Putamen (tissue), 1 donor: ENCODE measurements at places on chromosomes 3 and 15.
A peak's percentile ranks its signal among the peaks of the same experiment; 100 is the strongest.

GRCh38 chr3:150396491-150396890, 11.6 kb upstream of the TSC22D2 start:
- DNase-seq = no peak

- no peak for DNase-seq
Observed at GRCh38 chr3:114456742-114457141, 162.9 kb downstream of the TIGIT start.

GRCh38 chr15:62832231-62832630, 210.3 kb upstream of the TPM1 start:
- DNase-seq = no peak

- no peak for DNase-seq
Observed at GRCh38 chr15:67082007-67082536, 16.7 kb downstream of the SMAD3 start.

DNA sequence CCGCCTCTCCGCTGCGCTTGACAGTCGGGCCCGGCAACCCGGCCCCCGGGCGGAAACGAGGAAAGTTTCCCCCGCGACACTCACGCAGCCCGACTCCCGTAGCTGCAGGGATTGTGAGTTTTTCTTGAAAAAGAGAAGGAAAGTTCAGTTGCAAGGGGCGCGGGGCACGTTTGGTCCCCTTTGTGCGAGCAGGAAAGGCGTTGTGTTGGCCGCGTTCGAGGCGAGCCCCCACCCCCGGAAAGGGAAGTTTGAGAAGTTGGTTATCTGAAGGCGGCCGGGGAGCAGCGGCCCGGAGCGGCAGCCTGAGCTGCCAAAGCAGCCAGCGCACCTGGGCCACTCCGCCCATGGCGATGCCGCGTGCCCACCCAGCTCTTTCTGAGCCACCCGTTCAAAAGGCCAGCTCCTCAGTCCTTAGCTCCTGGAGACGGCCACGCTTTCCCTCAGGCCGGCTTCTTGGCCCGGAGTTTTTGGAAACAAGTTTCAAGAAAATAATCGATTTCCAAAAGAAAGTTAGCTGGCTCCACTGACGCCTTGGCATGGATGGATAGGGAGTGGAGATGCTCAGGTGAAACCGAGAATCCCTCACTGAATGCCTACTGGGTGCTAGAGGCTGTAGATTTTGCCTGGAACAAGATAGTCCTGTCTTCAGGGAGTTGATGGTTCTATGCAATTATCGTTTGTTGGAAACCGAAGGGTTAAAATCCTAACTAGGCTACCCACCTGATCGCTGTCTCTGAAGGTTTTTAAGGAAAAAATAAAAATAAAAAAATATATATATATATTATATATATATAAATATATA, 832 bp downstream of the TGFBR2 start:
- no peak for DNase-seq

- DNase-seq = no peak
Observed at GRCh38 chr3:189166321-189166720, 5.5 kb upstream of the TPRG1 start.

- DNase-seq = no peak
Observed at GRCh38 chr15:63986751-63987341, 59.4 kb downstream of the DAPK2 start.

DNA sequence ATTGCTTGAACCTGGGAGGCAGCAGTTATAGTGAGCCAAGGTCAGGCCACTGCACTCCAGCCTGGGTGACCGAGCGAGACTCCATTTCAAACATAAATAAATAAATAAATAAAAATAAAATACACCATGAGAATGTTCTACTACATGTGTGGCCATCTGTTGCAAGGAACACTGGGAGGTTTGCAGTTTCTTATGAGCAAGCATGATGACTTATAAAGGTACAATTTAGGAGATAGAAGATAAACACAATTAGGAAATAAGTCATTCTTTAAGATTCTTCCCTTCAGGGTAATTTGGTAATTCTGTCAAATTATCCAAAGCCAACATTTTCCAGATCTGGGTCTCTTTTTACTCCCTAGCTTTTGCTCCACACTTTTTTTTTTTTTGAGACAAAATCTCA, 13.4 kb downstream of the HTR3C start:
- no peak for DNase-seq

GRCh38 chr3:164397462-164397861, 680.8 kb downstream of the SI start:
- no peak for DNase-seq

DNA sequence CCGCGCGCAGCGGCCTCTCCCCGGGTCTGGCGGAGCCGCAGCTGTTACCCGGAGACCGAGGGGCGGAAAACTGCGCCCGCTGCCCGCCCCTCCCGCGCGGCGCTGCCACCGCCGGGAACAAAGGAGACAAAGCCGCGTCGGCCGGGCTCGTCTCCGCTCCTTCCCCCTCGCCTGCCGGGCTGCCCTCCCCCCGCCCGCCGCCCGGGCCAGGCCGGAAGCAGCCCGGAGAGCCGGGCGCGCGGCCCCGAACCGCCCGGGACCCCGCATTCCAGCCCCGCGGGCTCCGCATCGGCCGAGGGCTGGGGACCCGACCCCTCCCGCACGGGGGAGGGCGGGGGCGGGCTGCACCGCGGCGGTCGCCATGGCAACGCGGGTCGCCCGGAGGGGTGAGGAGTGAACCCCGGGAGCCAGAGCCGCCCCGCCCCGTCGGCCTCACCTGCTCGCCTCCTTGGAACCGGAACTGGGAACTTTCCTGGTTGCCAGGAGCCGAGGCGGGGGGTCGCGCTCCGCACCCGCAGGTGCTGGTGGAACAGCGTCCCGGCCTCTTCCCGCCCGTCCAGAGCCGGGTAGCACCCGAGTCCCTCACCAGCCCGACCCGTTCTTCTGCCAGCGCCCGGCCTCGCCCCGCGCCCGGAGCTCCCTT, 448 bp downstream of the PLXNB1 start:
- peak; percentile 84 for DNase-seq

GRCh38 chr3:32401556-32402081, 10.0 kb downstream of the CMTM7 start:
- peak; percentile 58 for DNase-seq

- DNase-seq = no peak
Observed at GRCh38 chr15:96160269-96160668, 170.2 kb upstream of the NR2F2 start.

DNA sequence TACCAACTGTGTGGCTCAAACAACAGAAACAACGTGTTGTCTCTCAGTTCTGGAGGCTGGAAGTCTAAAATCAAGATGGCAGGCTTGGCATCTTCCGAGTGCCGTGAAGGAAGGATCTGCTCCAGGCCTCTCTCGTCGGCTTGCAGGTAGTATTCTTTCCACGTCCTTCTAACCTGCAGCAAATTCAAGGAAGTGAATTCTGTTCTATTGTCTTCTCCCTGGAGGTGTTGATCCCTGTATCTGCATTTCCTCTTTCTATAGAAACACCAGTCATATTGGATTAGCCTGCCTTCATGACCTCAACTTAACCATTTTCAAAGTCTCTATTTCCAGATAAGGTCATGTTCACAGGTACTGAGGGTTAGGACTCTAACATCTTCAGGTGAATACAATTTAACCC, 512.1 kb downstream of the GABRG3 start:
- no peak for DNase-seq

DNA sequence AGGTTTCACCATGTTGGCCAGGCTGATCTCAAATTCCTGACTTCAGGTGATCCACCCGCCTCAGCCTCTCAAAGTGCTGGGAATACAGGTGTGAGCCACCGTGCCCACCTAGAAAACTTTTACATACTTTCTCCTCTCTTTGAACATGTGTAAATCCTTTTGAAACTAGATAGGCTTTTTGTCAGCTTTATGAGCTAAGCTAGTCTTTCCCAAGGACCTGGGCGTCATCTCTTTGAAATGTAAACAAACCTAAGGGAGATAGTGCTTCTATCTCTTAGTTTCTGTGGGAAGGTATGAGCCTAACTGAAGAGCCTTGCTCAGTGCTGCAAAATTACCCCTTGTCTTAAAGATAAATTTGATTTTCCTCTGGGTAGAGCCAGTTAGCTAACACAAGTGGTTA, 4.8 kb downstream of the CX3CR1 start:
- no peak for DNase-seq

GRCh38 chr3:76011121-76011520, 225.8 kb upstream of the ZNF717 start:
- no peak for DNase-seq

DNA sequence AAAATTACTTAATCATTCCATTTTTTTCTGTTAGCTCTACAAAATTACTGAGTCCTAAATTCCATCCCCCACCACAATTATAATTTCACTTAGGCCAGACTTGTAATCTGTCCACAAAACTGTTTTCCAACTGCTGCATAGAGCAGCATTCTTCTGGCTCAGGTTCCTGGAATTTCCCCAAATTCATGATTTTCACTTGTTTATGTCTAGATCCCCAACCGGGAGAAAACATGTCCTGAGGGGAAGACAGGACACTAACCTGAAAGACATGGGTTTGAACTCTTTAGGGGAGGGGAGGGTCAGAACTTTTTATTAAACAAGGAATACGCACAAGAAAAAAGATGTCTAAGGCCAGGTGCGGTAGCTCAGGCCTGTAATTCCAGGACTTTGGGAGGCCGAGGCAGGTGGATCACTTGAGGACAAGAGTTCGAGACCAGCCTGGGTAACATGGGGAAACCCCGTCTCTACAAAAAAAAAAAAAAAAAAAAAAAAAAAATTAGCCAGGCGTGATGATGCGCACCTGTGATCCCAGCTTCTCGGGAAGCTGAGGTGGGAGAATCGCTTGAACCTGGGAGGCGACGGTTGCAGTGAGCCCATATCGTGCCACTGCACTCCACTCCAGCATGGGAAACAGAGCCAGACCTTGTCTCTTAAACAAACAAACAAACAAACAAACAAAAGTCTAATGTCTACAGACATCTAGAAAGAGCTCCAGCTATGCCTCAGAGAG, 1.5 kb downstream of the ETFA start:
- DNase-seq = no peak

DNA sequence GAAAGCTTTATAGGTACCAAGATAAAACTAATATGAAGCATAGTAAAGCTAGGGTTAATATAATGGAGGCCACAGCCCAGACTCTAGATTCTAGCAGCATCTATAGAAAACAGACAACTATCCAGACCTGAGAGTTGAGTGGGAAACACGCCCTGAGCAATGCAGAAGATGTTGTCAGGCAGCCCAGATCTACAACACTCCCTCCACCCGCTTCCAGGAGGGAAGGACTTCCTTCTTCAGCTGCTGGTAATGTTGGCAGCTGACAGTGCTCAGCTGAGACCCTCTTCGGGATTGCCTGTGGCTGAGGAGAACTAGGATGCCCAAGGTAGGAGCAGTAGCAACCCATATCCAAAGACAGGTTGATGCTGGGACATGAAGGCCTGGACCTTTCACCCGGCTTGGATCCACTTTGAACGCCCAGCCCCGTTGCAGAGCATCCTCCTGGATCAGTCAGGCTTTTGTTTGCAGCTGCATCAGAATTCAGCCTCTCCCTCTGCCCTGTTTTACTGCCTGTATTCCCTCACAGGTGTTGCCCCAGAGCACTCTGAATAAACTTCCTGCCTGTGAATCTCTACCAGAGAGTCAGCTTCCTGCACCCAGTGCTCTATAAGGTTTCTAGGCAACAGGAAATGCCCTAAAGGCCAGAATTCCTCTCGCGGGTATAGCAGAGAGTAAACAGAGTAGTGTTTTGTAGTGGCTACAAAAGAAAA, 174.7 kb upstream of the IL12A start:
- no peak for DNase-seq

- DNase-seq = peak; percentile 34
Observed at GRCh38 chr15:23566071-23566554, 639 bp downstream of the MKRN3 start.

DNA sequence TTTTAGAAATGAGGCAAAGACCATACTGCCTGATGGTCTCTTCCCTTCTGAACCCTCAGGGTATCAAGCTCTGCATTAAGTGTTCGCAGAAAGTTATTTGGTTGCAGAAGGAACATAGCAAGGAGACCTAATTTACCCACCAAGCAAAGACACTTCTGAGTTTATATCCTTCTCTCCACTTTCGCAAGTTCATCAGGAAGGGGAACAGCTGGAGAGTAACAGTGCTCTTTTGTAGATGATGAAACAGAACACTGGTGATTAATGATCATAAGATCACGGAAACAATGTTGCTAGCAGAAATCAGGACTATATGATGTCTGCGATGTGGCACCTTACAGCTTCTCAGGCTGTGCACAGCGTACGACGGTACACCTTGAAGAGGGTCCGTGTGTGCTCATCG, 62.1 kb downstream of the NCEH1 start:
- DNase-seq = no peak

DNA sequence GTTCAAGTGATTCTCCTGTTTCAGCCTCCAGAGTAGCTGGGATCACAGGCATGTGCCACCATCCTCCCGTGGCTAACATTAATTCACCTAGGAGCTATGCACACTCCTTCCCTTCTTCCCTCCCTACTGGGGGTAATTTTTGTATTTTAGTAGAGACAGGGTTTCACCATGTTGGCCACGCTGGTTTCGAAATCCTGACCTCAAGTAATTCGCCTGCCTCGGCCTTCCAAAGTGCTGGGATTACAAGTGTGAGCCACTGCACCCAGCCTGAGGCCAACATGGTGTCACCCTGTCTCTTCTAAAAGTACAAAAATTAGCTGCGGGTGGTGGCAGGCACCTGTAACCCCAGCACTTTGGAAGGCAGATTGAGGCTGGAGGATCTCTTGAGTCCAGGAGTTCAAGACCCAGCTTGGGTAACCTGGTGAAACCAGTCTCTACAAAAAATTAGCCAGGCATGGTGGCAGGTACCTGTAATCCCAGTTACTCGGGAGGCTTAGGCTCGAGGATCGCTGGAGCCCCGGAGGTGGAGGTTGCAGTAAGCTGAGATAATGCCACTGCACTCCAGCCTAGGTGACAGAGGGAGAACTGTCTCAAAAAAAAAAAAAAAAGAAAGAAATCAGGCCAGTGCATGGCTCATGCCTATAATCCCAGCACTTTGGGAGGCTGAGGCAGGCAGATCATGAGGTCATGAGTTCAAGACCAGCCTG, 6.1 kb downstream of the RNU5B-1 start:
- no peak for DNase-seq

DNA sequence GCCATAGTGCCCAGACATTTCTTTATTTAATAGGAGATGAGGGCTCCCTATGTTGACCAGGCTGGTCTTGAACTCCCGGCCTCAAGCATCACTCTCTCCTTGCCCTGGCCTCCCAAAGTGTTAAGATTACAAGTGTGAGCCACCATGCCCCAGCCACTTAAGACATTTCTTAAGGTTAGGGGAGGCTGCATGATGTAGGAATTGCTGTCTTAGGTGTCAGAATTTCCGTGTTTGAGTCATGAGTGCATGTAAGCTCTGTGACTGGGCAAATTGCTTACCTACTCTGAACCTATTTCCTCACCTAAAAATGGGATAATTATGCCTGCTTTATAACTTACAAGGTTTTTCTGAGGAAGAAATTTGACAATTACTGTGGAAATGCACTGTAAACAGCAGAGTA, 34.2 kb upstream of the SIAH2 start:
- no peak for DNase-seq
